ENCODE measurements at places on chromosomes 1 and 21. TPM values are rescaled to one million over a fixed set of nuclear protein-coding genes. Genes with fewer than 3 reads are reported as not detected.

DNA sequence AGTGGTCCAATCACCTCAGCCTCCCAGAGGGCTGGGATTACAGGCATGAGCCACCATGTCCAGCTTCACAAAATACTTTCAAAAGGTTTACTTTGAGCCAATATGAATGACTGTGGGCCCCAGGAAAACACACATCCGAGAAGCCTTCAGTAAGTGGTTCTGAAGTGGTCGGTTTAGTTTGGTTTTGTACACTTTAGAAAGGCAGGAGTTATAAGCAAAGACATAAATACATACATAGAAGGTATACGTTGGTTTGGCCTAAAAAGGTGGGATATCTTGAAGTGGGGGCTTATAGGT is 3.2 kb upstream of the MIB2 start:
- H3K36me3 ChIP-seq = no peaks in the 10 kb centered on the region
- no peak overlapping the region for H3K4me3 ChIP-seq
- H3K4me1 ChIP-seq = peaks cover 6% of the 10 kb centered on the region
- DNase-seq = no peak
- H3K27ac ChIP-seq = no peak overlapping the region
- H3K27me3 ChIP-seq = no peaks in the 10 kb centered on the region

GRCh38 chr1:246142320-246142893 is 364.7 kb downstream of the SMYD3 start:
- peak overlapping the region; percentile 9 for H3K4me3 ChIP-seq
- no peaks in the 10 kb centered on the region for H3K27me3 ChIP-seq
- DNase-seq = peak; percentile 96
- no peak overlapping the region for H3K27ac ChIP-seq

- DNase-seq = peak; percentile 72
- no peak overlapping the region for H3K4me3 ChIP-seq
Measured at GRCh38 chr1:155968670-155969069, 9.7 kb downstream of the ARHGEF2 start.

DNA sequence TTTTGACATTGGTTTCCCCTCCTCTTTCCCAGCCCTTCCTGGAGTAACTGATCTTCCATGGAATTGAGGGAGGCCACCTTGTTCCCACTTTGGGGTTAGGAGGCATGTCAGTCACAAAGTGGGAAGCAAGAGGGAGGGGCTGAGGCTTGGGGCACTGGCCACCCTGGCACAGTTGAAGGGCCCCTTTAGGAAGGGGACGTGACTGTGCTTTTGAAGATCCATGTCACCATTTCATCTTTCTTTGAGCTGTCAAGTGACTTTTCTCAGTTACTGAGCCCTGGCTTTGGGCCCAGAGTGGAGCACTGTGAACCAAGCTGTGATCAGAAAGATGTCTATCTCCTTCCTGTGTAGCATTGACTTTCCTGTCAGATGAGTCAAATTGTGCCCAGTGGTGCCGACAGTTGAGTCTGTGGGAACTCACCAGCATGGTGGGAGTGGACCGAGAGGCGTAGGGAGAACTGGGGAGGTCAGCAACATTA is 38.5 kb upstream of the TDRD10 start:
- no peak overlapping the region for H3K4me3 ChIP-seq
- DNase-seq = no peak
- H3K4me1 ChIP-seq = peaks cover 8% of the 10 kb centered on the region
- H3K27ac ChIP-seq = peak overlapping the region; percentile 86

DNA sequence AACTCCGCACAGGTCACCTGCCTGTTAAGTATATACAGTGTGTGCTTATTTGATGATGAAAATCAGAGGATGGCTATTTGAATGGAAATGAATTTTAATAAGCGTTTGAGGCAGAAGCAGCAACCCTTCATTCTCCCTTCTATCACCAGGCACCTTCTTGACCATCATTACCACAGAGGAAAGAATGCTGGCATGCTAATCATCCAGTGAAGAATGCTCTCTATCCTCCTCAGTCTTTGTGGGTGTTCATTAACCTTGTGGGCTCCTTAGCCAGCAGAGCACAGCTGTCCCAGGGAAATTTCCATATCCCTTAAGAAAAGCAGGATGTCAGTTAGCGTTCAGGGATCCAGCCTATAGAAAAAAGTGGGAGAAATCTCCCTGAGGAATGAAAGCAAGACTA is 428.0 kb upstream of the CAMK1G start:
- H3K27me3 ChIP-seq = no peaks in the 10 kb centered on the region
- no peak overlapping the region for H3K4me3 ChIP-seq
- no peak for DNase-seq
- no peaks in the 10 kb centered on the region for H3K4me1 ChIP-seq
- H3K27ac ChIP-seq = no peak overlapping the region
- H3K36me3 ChIP-seq = no peaks in the 10 kb centered on the region

GRCh38 chr1:234553240-234554188 is 56.5 kb downstream of the IRF2BP2 start:
- peak overlapping the region; percentile 51 for H3K27ac ChIP-seq
- DNase-seq = peak; percentile 94

DNA sequence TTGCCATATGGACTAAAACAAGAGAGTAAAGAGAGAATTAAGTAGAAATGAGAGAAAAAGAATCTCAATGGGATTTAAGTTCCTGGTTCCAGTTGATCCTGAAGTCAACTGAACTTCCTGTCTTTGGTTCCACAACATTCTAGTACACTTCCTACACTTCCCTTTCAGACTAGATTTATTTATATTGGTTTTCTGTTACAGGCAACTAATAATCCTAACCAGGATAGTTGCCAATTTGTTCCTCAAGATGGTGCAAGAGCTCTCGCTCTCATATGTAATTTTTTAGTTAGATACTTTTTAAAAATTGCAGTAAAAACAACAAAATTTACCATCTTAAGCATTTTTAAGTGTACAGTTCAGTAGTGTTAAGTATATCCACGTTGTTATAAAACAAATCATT is 28.8 kb upstream of the TRIM45 start:
- no peak overlapping the region for H3K27ac ChIP-seq
- DNase-seq = peak; percentile 60
- H3K36me3 ChIP-seq = no peaks in the 10 kb centered on the region

GRCh38 chr1:102588536-102588935 is 519.8 kb downstream of the COL11A1 start:
- H3K4me3 ChIP-seq = no peak overlapping the region
- H3K27ac ChIP-seq = no peak overlapping the region
- no peaks in the 10 kb centered on the region for H3K27me3 ChIP-seq
- H3K4me1 ChIP-seq = no peaks in the 10 kb centered on the region
- H3K36me3 ChIP-seq = no peaks in the 10 kb centered on the region
- no peak for DNase-seq

DNA sequence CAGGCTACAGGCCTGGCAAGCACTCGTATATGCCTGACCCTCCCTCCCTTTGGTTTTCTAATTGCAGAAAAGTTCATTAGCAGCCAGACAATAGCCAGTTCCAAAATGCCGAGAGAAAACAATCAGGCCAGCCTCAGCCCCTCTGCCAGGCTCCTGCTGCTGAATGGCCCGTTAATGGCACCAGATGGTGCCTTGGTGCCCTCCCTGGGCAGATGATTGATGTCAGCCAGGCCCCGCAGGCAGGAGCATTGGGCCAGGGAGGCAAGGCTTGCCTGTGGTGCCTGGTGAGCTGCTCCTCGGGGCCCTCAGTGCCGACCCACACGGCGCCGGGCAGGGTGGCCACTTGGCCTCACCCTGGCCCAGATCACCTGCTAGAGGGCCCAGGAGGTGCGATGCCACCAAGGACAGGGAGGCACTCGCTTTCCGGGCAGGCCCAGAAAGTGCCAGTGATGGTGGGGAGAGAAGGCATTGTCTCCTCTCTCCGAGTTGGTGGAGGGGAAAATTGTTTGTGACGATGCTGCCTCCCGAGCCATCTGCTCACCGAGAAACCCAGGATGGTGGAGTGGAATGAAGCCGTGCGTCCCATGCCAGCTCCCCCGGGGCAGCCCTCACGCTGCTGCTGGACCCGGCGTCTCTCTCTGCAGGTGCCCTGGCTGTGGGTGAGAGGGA is 28.1 kb downstream of the QSOX1 start:
- DNase-seq = no peak
- H3K36me3 ChIP-seq = peaks cover 93% of the 10 kb centered on the region
- H3K27ac ChIP-seq = no peak overlapping the region
- no peaks in the 10 kb centered on the region for H3K27me3 ChIP-seq

DNA sequence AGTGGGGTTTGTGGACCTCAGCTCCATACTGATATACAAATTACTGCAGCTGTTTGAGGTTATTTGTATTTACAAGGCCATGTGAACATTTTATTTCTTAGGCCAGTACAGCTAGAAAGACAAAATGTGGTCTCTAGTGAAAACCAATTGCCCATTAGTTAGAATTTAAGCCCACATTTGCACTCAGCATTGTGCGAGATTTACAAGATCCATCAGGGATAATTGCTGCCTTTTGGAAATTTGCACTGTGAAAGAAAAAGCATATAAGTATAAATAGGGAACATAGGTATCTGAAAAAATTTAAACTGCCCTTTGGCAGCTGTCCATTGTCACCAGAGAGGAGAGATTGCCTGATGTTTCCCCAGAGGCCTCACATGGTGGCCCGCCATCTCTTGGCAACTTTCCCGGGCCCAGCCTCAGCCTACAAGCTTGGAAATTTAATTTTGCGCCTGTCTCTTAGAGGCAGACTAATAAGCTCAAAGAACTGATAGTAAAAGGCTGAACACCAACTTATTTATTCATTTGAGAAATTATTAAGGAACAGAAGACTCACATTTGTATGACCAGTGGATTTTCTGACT is 120.7 kb downstream of the MAP3K21 start:
- H3K27ac ChIP-seq = no peak overlapping the region
- no peaks in the 10 kb centered on the region for H3K27me3 ChIP-seq
- no peaks in the 10 kb centered on the region for H3K4me1 ChIP-seq
- H3K4me3 ChIP-seq = no peak overlapping the region

DNA sequence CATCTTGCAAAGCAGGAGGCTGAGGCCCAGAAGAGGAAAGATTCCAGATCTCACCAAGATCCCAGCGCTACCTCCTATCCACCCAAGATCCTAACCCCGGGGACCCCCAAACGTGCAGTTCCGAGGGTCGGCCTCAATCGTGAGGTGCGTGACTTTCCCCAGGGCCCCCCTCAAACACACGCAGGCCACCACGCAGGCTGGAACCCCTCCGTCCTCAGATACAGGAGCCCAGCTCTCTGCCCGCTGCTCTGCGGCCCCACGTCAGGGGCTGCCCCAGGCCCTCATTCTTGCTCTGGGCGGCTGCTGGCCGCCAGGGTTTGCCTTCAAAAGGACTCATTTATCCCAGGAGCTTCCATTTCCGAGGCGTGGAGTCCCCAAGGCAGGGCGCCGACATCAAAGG is 39.9 kb downstream of the KRTAP10-1 start:
- H3K4me1 ChIP-seq = no peaks in the 10 kb centered on the region
- H3K27me3 ChIP-seq = peaks cover 26% of the 10 kb centered on the region
- no peak overlapping the region for H3K4me3 ChIP-seq
- H3K36me3 ChIP-seq = no peaks in the 10 kb centered on the region
- no peak for DNase-seq
- H3K27ac ChIP-seq = no peak overlapping the region

GRCh38 chr1:248196965-248197364 is at the start of gene OR2M3:
TSS of gene OR2M3 (plus strand) at chr1:248197265. CDS start at chr1:248203068, 5,803 bp downstream.
- no peaks in the 10 kb centered on the region for H3K27me3 ChIP-seq
- DNase-seq = no peak
- no peaks in the 10 kb centered on the region for H3K36me3 ChIP-seq

- peaks cover 9% of the 10 kb centered on the region for H3K4me1 ChIP-seq
- no peaks in the 10 kb centered on the region for H3K27me3 ChIP-seq
- H3K36me3 ChIP-seq = peaks cover 7% of the 10 kb centered on the region
- no peak for DNase-seq
- H3K4me3 ChIP-seq = no peak overlapping the region
Measured at GRCh38 chr1:33316601-33317000, 4.3 kb downstream of the A3GALT2 start.

DNA sequence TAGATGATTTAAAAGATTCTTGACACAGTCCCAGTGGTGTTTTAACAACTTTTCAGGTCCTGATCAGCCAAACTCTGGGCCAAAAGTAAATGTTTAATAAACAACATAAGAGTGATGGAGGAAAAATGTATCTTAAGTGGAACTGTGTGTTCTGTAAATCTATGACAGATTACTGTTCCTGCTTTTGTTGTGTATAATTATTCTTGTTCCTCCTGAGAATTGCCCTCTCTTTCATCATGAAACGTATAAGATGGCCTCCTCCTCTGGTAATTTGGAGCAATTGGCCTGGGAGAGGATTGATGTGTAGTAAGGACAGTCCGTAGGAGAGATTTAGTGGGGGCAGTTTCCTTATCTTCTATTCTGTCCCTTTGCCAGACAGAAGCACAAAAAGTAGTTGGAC is 34.5 kb downstream of the GALNT2 start:
- 0 out of 2 replicates have a peak, but pooled peaks cover 3% of the 10 kb centered on the region for H3K36me3 ChIP-seq
- no peak overlapping the region for H3K27ac ChIP-seq
- peaks cover 35% of the 10 kb centered on the region for H3K4me1 ChIP-seq
- H3K4me3 ChIP-seq = no peak overlapping the region

GRCh38 chr1:205484985-205485967 is 19.2 kb upstream of the CDK18 start:
- H3K4me1 ChIP-seq = no peaks in the 10 kb centered on the region
- H3K4me3 ChIP-seq = no peak overlapping the region
- no peak overlapping the region for H3K27ac ChIP-seq
- DNase-seq = peak; percentile 59
- peaks cover 48% of the 10 kb centered on the region for H3K27me3 ChIP-seq

GRCh38 chr1:21307210-21307609 is 16.9 kb upstream of the ECE1 start:
- H3K36me3 ChIP-seq = peaks cover 4% of the 10 kb centered on the region
- no peak for DNase-seq
- H3K27ac ChIP-seq = no peak overlapping the region
- H3K4me1 ChIP-seq = peaks cover 60% of the 10 kb centered on the region
- H3K4me3 ChIP-seq = no peak overlapping the region
- no peaks in the 10 kb centered on the region for H3K27me3 ChIP-seq

GRCh38 chr1:26907071-26907917 is 6.5 kb downstream of the NR0B2 start:
- H3K27ac ChIP-seq = no peak overlapping the region
- H3K4me1 ChIP-seq = no peaks in the 10 kb centered on the region
- peaks cover 10% of the 10 kb centered on the region for H3K27me3 ChIP-seq
- peak; percentile 92 for DNase-seq

RPTN gene
- total RNA-seq = not detected

HIVEP3 gene
- total RNA-seq = 1.1 TPM

KCNJ6 gene
- under 0.01 TPM for total RNA-seq

NHLH1 gene
- not detected for total RNA-seq

CYP4B1 gene
- total RNA-seq = not detected

CDK18 gene
- total RNA-seq = 0.28 TPM

KRTAP19-1 gene
- total RNA-seq = not detected

SYT2 gene
- total RNA-seq = under 0.01 TPM

RASAL2 gene
- 19.2 TPM for total RNA-seq

SEMA4A gene
- total RNA-seq = 0.28 TPM

NUF2 gene
- 18.5 TPM for total RNA-seq

Data from IMR-90 (cell line).